Breast epithelium (tissue), 4 donors: ENCODE measurements at places on chromosomes 1 and 21. TPM values are rescaled to one million over a fixed set of nuclear protein-coding genes. Genes with fewer than 3 reads are reported as not detected.

The SERPINC1 gene
- total RNA-seq = 0.32 TPM

The C1orf159 gene
- 24.0 TPM for total RNA-seq

The TP73 gene
- total RNA-seq = not detected

The HSPG2 gene
- 219 TPM for total RNA-seq

The ATAD3C gene
- total RNA-seq = 1.9 TPM

The C4BPA gene
- not detected for total RNA-seq

The SELP gene
- total RNA-seq = 5.4 TPM

The CR1L gene
- not detected for total RNA-seq

- no peak overlapping the region for H3K4me3 ChIP-seq
- H3K27ac ChIP-seq = no peak overlapping the region
- DNase-seq = no peak
- H3K4me1 ChIP-seq = no peaks in the 10 kb centered on the region
- no peaks in the 10 kb centered on the region for H3K36me3 ChIP-seq
These were observed 94.6 kb downstream of the ADARB1 start for GRCh38 chr21:45169001-45169400.

GRCh38 chr1:224381880-224382548 lies 25.3 kb downstream of the CNIH4 start:
- no peak overlapping the region for H3K27ac ChIP-seq
- H3K4me1 ChIP-seq = no peaks in the 10 kb centered on the region
- H3K4me3 ChIP-seq = no peak overlapping the region
- no peaks in the 10 kb centered on the region for H3K36me3 ChIP-seq

- H3K27ac ChIP-seq = no peak overlapping the region
- no peak for DNase-seq
- no peaks in the 10 kb centered on the region for H3K4me1 ChIP-seq
- H3K4me3 ChIP-seq = no peak overlapping the region
These were observed 63.6 kb upstream of the ZC3H12A start for GRCh38 chr1:37410815-37411214.

DNA sequence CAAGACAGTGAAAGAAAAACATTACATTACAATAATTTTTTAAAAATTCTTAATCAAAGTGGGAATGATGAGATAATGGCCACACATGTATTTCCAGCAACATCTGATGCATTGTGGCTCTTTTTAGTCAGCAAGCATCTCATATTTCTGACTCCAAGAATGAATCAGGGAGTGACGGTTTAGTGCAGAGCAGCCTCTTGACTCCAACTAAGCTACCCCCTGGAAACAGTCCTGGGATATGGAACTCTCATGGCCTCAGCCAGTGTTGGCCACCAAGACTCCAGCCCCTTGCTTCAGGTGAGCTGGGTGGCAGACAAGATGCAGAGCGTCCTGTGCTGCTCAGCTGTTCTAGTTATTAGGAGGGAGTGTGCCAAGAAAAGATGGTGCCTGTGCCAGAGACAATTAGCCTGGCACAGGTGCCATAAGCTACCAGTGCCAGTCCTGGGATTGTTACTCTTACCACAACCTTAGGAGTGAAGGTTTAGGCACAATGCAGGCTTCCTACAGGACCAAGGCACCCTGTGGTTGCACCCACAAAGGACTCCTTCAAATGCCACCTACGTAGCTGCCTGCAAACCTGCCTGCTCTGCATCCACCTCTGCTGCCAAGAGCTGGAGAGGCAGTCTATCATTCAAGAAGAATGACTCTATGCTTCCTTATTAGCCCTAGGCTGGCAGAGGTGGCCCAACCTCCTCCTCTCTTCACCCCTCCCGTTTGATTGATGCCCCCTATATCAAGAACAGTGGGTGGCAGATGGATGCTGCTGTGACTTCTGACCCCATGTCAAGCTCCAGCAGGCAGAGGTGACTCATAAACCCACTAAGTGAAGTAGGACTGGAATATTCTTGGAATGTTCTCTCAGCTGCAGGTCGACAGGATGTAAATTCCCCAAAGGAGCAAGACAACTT lies 6.0 kb upstream of the SEC16B start:
- H3K27ac ChIP-seq = no peak overlapping the region
- no peaks in the 10 kb centered on the region for H3K36me3 ChIP-seq
- H3K4me3 ChIP-seq = no peak overlapping the region

DNA sequence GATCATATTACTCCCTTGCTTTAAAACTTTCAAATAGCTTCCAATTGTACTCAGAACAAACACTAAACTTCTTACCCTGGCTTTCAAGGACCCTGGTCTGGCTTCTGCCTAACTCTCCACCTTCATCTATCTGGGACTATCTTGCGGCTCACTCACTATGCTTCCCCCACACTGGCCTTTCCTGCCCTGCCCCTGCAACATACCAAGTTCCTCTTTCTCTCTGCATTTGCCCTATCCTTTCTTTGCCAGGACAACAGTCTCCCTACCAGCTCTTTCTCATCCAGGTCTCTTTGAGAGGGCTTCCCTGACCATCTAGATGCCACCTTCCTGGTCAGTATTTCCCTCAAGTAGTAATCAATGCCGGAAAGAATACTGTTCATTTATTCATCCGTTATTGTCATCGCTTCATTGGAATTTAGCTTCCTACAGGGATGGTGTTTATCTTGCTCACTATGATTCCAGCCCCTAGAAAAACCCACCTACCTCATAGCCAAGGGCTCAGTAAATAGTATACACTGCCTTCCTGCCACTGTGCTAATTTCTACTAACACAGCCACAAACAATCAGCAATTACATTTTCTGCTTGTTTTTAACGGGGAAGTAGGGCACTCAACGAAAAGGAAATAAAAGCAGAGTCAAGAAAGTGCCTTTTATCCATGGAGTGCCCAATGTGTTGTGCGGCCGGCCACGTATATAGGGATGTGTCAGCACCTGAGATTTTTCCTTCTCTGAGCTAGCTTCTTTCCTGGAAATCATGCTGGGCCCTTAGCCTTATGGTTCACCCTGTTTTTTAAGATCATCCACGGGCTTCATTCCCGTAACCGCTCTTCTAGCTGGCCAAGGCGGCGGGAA lies 521 bp upstream of the CDC7 start:
- H3K36me3 ChIP-seq = no peaks in the 10 kb centered on the region
- H3K27ac ChIP-seq = peak overlapping the region; percentile 84
- no peaks in the 10 kb centered on the region for H3K4me1 ChIP-seq
- DNase-seq = no peak
- H3K27me3 ChIP-seq = no peaks in the 10 kb centered on the region

DNA sequence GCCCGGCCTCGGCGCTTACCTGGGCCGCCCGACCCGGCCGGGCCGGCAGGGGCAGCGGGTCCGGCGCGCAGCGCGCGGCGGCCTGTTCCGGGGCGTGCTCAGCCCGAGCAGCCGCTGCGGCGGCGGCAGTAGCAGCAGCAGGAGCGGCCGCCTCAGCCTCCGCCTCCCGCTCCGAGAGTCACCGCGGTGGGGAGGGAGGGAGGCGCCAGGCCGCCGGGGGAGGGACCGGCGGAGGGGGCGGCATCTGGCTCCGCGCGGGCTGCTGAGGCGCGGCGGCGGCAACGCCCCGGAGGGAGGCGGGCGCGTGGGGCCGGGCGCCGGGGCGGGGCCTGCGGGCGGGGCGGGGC lies at the start of gene CTNNBIP1:
Gene CTNNBIP1, minus strand, starts transcription at position 194 of the 347 bp plus-strand sequence. CDS start 38,205 bp downstream, outside the sequence.
- H3K36me3 ChIP-seq = no peaks in the 10 kb centered on the region
- H3K27ac ChIP-seq = peak within 1 kb of the TSS; percentile 95
- no peak for DNase-seq
- peaks cover 4% of the 10 kb centered on the region for H3K4me1 ChIP-seq
- no peaks in the 10 kb centered on the region for H3K27me3 ChIP-seq

DNA sequence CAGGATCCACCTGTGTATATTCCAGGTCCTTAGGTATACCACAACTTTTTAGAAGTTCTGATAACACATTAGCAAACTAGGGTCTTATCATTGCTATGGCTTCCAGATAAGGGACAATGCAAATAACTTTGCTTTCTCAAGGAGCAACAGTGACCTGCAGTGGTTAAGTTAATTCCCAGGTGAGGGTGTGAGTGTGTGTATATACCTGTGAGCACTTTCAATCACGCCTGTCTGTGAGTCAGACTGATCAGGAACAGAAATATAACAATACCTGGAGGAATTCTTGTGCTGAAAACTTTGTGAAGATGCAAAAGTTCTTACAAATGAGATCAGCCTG lies 317.0 kb downstream of the PAPPA2 start:
- no peaks in the 10 kb centered on the region for H3K36me3 ChIP-seq
- DNase-seq = no peak
- H3K27ac ChIP-seq = no peak overlapping the region

- H3K27me3 ChIP-seq = no peaks in the 10 kb centered on the region
- no peak overlapping the region for H3K4me3 ChIP-seq
- peak overlapping the region; percentile 78 for H3K27ac ChIP-seq
- no peaks in the 10 kb centered on the region for H3K4me1 ChIP-seq
- H3K36me3 ChIP-seq = no peaks in the 10 kb centered on the region
These were observed 21.1 kb upstream of the CDC42 start for GRCh38 chr1:22031214-22031962.

DNA sequence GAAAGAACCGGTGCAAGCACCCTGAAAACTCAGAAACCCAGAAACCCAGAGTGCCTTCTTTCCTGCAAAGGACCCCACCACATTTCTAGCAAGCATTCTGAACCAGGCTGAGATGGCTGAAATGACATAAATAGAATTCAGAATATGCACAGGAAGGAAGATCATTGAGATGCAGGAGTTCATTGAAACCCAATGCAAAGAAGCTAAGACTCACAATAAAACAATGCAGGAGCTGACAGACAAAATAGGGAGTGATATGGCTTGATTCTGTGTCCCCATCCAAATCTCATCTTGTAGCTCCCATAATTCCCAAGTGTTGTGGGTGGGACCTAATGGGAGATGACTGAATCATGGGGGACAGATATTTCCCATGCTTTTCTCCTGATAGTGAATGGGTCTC lies 22.8 kb upstream of the SGIP1 start:
- H3K4me3 ChIP-seq = no peak overlapping the region
- no peak for DNase-seq
- H3K27ac ChIP-seq = no peak overlapping the region
- no peaks in the 10 kb centered on the region for H3K36me3 ChIP-seq

DNA sequence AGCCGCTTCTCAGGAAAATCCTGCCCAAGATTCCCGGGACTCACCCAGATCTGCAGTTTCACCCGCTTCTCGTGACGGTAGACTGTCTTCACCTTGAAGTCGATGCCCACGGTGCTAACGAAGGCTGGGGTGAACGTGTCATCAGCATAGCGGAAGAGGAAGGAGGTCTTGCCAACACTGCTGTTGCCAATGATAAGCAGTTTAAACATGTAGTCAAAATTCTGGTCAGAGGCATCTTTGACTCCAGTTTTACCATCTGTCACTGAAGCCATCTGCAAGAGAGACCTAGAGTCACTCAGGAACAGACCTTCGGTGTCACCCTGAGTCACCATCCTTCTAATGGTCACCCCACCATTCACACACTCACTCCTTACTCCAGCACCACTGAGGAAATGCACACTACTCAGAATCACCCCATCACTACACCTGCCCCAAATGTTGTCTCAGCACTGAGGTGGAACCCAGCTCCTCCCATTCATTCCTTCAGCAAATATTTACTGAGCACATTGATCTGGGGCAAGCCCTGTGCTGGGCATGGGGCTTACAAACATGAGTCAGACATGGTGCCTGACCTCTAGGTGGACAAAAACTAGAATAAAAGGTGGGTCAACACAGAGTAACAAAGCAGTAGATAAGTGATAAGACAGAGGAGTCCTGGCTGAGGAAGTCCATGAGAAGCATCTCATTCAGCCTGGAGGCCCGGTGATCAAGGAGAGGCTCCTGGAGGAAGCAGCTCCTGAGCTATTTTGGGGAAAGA lies 13.5 kb downstream of the RAB3B start:
- H3K4me1 ChIP-seq = no peaks in the 10 kb centered on the region
- no peak overlapping the region for H3K4me3 ChIP-seq
- H3K27me3 ChIP-seq = no peaks in the 10 kb centered on the region
- no peaks in the 10 kb centered on the region for H3K36me3 ChIP-seq
- DNase-seq = no peak
- H3K27ac ChIP-seq = no peak overlapping the region

DNA sequence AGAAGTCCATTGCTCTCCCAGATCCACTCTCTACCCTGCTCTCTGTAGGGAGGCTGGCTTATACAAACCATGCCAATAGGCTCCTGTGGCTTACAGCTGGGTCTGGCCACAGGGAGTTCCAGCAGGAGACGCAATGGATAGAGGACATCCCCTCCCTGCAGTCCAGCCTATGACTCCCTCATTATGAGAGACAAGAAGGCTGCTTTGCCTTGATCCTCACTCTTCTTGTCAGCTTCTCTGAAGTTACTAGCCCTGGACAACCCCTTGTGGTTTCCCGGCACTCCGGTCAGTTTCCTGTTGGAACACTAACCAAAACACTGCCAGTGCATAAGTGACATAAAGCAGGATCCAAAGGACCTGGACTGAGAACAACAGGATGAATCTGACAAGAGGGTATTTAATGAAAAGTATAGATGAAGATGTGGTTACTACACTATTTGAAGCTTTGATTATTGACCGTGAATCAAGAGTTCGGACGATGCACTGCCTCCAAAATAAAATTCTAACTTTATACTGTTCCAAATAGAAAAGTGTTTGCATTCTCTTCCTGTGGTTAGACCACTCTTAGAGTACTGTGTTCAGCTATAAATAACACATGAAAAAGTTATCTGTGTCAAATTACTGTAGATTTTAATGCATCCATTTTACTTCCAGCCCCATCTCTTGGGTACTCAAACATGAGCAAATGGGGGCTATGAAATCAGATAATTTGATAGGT lies 32.7 kb upstream of the ZNF326 start:
- no peaks in the 10 kb centered on the region for H3K36me3 ChIP-seq
- no peaks in the 10 kb centered on the region for H3K27me3 ChIP-seq
- no peak overlapping the region for H3K27ac ChIP-seq
- DNase-seq = no peak

- no peaks in the 10 kb centered on the region for H3K4me1 ChIP-seq
- no peak for DNase-seq
- H3K27ac ChIP-seq = no peak overlapping the region
- H3K27me3 ChIP-seq = no peaks in the 10 kb centered on the region
- H3K36me3 ChIP-seq = no peaks in the 10 kb centered on the region
These were observed 142.0 kb upstream of the CD34 start for GRCh38 chr1:208052926-208053407.

DNA sequence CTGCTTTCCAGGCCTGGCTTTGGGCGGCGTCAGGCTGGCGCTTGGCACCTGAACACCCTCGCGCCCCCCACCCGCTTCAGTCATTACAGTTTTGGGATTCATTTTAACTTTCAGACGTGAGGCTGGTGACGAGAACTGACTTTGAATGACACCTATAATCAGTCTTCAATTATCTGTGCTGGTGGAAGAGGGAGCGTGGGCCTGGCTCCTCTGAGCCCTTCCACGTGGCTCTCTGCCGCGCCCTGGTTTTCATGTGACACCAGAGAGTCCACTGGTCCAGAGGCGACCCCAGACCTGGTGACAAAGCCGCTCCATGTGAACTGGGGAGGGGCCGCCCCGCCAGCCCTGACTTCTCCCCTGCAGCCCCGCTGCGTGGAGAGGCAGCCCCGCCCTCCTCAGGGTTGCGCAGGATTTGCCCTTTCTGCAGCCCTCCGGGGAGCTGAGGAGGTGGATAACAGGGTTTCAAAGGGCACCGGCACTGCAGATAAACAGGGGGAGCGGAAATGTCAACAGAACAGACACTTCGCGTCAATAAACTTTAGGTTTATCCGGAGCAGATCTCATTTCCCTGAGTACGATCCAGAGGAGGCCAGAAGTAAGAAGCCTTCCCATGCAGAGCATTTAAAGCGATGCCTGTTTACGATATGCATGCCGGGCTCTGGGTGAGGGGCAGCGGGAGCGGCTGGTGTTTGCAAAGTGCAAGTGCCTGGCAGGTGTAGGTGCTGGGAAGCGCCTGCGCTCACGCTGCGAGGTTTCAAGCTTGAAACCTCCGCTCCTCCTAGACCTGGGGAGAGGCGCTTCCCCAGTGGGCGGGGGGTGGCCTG lies 56.4 kb downstream of the AJAP1 start:
- no peaks in the 10 kb centered on the region for H3K36me3 ChIP-seq
- peaks cover 26% of the 10 kb centered on the region for H3K27me3 ChIP-seq
- no peaks in the 10 kb centered on the region for H3K4me1 ChIP-seq
- H3K4me3 ChIP-seq = no peak overlapping the region
- no peak overlapping the region for H3K27ac ChIP-seq
